Activated CD8-positive, alpha-beta T cell treated with anti-CD3 and anti-CD28 coated beads, Interleukin-2, amount 10 ng/mL, durations not matched to agents 7 days and 5 days (primary cell): ENCODE measurements at places on chromosomes 16 and 17. TPM values are rescaled to one million over a fixed set of nuclear protein-coding genes. Genes with fewer than 3 reads are reported as not detected.

DNA sequence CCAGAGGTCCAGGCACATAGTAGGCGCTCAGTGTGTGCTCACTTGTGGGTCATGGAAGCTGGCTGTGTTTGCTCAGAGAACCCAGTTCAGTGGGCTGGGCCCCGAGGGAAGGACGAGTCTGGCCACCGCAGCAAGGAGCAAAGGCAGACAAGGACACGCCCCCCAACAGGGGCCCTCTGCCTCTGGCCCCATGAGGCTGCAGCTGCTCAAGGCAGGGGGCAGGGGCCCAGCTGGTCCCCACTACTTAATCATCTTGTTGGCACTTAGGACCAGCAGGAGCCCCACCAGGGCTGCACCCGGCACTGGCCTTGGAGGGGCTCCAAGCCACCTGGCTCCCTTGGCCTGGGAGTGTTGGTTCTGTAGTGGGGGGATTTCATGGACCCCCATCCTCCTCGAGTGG, 16.1 kb downstream of the KCNJ12 start:
- DNase-seq: no peak

DNA sequence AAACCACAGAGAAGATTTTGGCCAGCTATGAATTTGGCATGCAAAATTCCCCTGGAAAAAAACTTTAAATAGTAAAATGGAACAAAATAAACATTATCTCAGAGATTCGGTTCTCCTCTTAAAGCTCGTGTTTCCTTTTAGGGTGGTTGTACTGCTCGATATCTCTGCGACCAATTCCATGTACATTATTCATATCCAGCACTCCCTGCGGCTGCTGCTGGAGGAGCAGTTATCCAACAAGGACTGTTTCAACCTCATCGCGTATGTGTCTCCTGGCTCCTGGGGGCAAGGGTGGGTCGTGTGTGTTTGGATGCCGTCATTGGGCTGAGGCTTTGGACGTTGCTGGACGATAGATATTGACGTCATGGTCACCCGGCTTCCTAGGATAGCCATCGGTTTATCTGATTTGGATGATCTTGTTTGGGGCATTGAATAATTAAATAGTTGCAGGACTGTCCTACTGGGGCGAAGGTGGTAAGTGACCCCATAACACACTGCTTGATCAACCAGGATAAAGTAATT, 33.8 kb downstream of the VWA3A start:
- DNase-seq: no peak

DNA sequence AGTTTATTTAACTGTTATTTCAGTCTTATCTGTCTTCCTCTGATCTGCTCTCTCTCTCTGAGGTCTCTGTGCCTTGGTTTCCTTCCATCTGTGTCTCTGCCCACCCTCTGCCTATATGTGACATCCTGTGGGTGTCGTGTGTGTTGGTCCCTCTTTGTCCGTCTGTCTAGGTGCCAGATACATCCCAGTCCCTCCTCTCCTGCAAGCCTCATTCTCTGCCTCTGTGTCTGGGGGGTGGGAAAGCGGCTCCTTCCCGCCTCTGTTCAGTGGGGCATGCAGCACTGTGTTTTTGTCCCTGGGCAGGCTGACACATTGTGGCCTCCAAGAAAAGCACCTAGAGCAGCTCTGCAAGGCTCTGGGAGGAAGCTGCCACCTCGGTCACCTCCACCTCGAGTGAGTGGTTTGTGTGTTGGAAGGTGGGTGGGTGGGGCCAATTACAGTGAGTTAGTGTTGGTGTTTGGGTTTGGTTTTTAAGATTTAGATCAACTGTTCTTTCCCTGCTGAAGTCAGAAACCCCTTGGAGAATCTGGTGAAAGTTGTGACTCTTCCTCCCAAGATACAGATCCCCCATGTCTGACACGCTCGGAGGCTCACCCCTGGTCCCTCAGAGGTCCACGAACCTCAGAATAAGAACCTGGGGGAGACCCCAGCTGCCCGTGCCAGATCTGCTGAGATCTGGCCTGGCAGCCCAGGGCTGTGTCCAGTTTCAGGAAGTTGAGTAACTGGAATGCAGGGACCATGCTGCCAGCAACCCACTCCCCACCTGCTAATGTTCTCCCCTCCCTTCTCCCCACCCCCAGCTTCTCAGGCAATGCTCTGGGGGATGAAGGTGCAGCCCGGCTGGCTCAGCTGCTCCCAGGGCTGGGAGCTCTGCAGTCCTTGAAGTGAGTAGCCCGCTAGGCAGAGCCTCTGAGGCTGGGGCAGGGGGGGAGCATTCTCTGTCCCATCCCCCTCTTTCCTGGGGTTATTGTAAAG, 50.9 kb upstream of the CPNE2 start:
- DNase-seq: peak; percentile 93

GRCh38 chr17:82094931-82095776, 2.9 kb downstream of the FASN start:
- DNase-seq: no peak

- DNase-seq: no peak
Measured at GRCh38 chr16:54177862-54178477, 108.6 kb downstream of the IRX3 start.

DNA sequence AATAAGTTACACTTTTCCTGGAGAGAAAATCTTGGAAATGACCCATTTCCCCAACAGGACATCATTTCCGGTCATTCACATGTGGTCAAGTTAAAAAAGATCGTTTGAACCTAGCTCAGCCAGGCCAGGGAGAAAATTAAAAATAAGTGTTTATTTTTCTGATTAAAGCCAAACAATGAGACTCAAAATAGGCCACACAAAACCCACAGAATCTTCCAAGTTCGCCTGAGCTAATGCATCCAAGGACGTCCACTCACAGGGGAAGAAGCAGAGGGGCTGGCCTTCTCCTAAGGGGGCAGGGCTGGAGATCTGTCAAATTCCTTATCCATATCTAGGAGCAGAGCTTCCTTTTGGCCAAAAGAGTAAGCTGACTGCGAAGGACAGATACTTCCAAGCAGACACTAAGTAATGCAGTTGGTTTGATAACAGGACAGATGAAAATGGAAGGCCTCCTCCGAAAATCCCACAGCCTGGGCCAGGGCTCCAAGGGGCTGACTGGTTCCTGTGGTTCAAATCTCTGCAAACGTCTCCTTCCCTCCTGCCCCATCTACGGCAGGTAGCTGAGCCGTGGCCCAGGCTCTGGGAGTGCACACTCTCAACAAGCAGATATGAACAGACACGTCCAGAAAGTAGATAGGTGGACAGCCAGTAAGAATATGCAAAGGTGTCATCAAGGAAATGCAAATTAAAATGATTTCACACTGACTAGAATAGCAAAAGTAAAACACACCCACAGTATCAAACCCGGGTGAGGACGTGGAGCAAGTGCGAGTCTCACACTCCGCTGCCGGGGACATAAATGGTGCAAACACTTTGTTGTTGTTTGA, 98.5 kb downstream of the MRM3 start:
- no peak for DNase-seq

DNA sequence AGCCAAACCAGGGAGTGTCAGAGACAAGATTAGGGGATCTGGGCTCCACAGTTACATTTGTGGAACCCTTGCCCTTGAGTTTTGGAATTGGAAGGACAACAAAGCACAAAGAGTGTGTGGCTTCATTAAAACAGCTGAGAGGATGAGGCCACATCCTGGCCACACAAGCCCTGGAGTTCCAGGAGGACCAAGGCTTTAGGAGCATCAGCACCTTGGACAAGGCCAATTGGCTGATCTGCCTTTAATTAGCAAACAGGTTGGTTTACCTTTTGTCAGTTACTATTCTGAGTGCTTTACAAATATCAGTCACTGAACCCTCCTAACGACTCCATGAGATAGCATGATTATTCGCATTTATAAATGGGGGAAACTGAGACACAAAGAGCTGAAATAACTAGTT, 54.7 kb downstream of the SLC6A2 start:
- no peak for DNase-seq

DNA sequence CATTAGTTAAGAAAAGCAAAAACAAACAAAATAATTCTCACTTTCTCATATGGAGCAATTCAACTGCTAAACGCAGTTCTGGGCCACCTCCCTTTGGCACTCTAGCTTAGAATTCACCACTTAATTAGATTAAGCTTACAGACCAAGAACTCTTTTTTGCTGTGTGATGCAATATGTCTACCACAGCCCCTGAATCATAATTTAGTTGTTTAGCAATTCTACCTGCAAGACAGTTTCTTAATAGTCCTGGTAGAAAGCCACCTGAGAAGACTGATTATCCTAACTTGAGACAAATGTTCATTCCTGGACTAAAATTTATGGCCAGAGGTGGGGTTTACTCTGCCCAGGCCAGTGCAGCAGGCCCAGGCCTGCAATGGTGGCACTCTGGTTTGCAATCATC, 205.9 kb downstream of the HS3ST3A1 start:
- DNase-seq: no peak

DNA sequence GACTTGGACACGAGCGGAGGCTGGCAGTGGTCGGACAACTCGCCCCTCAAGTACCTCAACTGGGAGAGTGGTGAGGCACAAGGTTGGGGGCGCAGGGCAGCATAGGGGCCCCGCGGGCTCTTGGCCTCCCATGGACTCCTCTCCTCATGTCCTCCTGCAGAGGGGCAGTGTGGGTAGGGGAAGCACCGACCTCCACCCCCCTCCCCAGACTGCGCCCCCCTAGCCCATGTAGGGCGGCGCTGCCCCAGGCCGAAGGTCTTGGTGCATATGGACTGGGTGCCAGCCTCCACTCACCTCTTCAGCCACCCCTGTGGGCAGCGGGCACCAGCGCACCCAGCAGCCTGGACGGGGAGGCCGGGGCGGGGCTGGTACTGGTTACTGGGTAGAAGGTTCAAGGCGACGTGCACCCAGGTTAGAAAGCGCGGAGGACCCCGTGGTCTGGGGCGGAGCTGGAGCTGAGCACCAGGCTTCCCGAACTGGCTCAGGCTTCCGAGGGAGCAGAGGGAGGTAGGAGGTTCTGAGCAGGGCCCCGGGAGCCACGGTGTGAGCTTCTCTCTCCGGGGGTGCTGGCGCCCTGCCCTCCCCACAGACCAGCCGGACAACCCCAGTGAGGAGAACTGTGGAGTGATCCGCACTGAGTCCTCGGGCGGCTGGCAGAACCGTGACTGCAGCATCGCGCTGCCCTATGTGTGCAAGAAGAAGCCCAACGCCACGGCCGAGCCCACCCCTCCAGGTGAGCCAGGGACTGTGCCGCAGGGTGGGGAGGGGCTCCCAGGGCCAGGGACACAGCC, 39.5 kb downstream of the MRC2 start:
- no peak for DNase-seq

DNA sequence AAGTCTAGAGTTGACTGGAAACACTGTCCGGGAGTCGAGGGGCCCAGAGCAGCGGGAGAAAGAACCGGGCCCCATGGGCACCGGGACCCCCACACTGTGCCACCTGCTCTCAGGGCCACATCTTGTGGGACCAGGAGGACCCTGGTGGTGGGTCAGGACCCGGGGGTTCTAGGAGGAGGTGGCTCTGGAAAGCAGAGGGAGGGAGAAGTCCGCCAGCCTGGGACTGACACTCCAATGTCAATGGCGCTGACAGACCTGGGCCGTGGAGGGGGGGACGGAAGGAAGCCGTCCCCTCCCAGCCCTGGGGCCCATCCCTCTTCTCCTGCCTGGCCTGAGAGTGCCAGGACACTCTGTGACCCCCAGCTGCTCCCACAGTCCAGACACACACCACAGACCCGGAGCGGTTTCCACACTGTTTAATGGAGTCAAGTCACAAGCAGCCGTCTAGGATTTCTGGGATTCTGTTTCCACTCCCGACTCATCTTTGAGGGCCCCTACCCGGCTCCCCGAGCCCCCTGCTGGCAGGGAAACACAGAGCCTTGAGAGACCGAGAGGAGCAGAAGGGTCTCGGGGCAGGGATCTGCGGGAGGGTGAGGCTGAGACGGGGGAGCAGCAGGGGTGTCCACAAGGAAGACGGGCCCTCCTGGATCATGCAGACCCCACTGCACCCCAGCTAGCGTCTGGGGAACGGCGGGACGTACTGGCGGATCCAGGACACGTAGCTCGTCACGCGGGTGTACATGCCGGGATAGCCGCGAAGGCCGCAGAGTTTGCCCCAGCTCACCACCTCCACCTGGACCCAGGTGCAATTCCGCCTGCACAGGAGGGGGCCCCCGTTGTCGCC, 23.5 kb upstream of the UBE2I start:
- DNase-seq: no peak

GRCh38 chr16:46586011-46586577, 35.1 kb downstream of the SHCBP1 start:
- DNase-seq: no peak

DNA sequence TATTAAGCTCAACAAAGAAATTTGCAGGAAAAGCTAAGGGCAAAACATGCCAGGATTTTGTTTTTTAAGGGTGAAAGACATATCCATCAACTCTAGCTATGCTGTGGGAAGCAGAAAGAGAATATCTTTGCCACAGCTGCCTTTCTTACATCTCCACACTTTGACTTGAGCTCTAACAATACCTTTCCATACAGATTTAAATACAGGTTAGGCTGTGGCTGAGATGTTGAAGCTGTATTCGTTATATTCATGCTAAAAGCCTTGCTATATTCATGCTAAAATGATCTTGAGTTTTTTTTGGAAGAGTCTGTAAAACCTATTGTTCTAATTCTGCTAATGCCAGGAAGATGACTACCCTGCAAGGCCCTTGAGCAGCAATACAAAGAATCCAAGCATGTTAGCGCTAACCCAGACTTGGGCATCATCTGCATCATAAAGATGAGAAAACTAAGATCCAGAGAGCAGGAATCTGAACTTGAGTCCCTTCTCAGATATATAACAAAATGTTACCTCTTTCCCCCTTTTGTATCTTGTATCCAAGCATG, 204.8 kb upstream of the C17orf78 start:
- no peak for DNase-seq

GRCh38 chr17:58276423-58276822, 4.3 kb downstream of the MPO start:
- DNase-seq: no peak

DNA sequence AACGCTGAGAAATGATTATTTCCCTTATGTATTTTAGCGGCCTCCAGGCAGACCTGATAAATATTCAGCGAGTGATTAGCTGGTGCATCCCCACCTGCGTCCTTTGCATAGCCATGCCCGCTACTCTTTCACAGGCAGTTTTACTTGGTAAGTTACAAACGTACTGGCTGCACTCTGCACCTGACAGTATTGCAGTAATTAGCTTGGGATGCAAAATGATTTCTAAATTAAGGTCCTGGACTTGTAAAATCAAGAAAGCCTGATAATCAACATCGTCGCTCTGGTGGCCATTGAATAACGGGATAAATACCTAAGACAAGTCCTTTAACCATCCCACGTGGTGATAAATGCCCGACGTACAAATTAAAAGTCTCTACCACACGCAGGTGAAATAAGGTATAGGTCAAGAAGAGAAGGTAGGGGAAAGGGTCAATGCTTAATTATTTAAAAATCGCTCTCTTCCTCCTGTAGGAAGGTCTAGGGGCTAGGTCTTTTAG, 998 bp upstream of the PRKCA start:
- no peak for DNase-seq

The SECTM1 gene
- total RNA-seq: 0.94 TPM

The ATP1B2 gene
- total RNA-seq: not detected

The CEP295NL gene
- 0.26 TPM for total RNA-seq

The SDR42E2 gene
- total RNA-seq: 0.16 TPM

The MT1E gene
- total RNA-seq: 65.0 TPM

The SLC35G6 gene
- total RNA-seq: not detected

The SCN4A gene
- not detected for total RNA-seq

The NHERF2 gene
- 2.8 TPM for total RNA-seq

The HYDIN gene
- not detected for total RNA-seq

The SLC6A4 gene
- 0.10 TPM for total RNA-seq

The VTN gene
- not detected for total RNA-seq

The HBA2 gene
- total RNA-seq: not detected
